Lung (tissue), 17 donors: ENCODE measurements at places on chromosomes 5 and 9.

- H3K36me3 ChIP-seq = no peaks in the 10 kb centered on the region
- H3K27ac ChIP-seq = peak overlapping the region; percentile 69
- H3K27me3 ChIP-seq = no peaks in the 10 kb centered on the region
- DNase-seq = no peak
Observed at GRCh38 chr5:173878224-173878967, 9.8 kb upstream of the CPEB4 start.

- H3K36me3 ChIP-seq = no peaks in the 10 kb centered on the region
- H3K27ac ChIP-seq = peak within 1 kb of the TSS; percentile 100
- peak within 1 kb of the TSS; percentile 82 for H3K4me3 ChIP-seq
- peaks cover 7% of the 10 kb centered on the region for H3K4me1 ChIP-seq
- DNase-seq = peak; percentile 96
- H3K27me3 ChIP-seq = no peaks in the 10 kb centered on the region
Observed at GRCh38 chr5:180071531-180072255, at the start of gene RNF130. Gene RNF130, minus strand, starts transcription at chr5:180071759. Its CDS starts 57 bp downstream, at chr5:180071702.

- DNase-seq = no peak
- H3K36me3 ChIP-seq = no peaks in the 10 kb centered on the region
- H3K4me3 ChIP-seq = no peak overlapping the region
- H3K4me1 ChIP-seq = no peaks in the 10 kb centered on the region
Observed at GRCh38 chr9:72656021-72656420, 134.6 kb downstream of the TMC1 start.

DNA sequence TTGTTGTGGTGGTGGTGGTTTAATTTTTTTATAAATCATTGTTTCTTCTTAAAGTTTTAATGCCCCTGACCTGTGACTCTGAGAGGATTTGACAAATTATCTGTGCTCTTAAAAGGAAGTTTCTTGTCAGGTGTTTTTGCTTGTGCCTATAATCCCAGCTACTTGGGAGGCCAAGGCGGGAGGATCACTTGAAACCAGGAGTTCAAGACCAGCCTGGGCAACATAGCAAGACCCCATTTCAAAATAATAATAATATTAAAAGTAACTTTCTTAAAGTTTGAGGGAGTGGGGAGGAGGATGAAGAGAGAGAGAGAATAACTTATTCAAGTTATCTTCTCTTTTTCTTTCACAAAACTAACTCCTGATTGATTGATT is 12.2 kb upstream of the ERMP1 start:
- DNase-seq = no peak
- no peaks in the 10 kb centered on the region for H3K27me3 ChIP-seq
- H3K4me3 ChIP-seq = no peak overlapping the region
- no peak overlapping the region for H3K27ac ChIP-seq

GRCh38 chr5:43772764-43773477 is 169.9 kb downstream of the NNT start:
- peak; percentile 77 for DNase-seq
- H3K27me3 ChIP-seq = no peaks in the 10 kb centered on the region
- H3K4me3 ChIP-seq = no peak overlapping the region
- no peak overlapping the region for H3K27ac ChIP-seq
- H3K4me1 ChIP-seq = peaks cover 25% of the 10 kb centered on the region
